Activated T-cell treated with anti-CD3 and anti-CD28 coated beads, Interleukin-2, amount 50 U/mL, for 24 hours (primary cell): ENCODE measurements at places on chromosomes 3 and 15.

- no peak for DNase-seq
Measured at GRCh38 chr3:58645726-58646125, 20.8 kb downstream of the FAM3D start.

DNA sequence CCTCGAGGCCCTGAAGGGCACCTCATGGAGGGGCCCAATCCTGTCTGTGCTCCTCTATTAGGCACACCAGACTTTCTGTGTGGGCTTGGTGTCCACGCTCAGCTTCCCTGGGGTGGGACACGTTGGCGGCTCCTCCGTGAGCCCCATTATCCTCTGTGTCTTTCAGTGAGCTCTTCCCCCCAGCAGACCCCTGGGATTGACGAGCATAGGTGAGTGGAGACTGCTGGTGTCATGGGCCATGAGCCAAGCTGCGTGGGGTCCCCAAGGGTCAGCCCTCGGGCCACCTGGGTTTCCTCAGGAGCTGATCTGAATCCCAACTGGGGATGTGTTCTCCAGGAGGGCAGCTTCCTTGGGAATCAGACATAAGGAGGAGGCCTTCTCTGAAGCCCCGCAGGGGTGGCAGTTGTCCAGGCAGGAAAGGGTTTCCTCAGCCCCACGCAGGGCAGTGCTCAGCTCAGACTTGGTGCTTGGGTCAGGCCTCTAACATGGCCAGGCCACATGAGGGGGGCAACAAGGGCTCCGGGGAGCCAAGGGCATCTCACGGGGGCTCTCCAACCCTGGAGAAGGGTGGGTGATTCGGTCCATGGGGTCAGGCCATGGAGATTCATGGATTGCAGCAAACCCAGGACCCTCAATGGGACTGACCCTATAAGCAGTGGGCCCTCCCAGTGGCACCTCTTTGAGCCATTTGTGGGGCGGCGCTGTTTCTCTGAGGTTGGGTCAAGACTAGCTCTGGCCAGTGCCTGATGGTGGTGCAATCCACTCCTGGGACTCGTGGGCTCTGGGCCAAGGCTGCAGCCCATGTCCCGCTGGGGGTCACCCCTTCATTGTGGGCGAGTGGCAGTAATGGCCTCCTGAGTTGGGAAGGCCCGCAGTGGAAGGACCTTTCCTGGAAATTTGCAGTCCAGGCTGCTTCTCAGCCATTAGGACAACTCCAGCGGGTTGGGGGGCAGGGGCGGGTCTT lies 222.5 kb downstream of the SNRPN start:
- DNase-seq, result peak; percentile 15

GRCh38 chr3:66588340-66588847 lies 87.6 kb upstream of the LRIG1 start:
- no peak for DNase-seq

DNA sequence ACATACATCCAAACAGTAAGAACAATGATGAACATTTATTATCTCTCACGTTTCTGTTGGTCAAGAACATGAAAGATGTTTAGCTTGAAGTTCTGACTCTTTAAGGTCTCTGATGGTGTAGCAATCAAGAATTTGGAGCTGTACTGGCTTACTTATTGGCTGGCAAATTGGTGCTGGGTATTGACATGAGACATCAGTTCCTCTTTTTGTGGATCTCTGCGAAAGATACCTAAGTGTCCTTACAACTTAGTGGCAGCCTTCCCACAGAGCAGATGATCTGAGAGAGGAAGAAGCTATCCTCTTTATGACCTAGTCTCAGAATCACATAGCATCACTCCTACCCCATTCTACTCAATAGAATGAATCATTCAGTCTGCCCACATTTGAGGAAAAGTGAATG lies 309.8 kb upstream of the DCBLD2 start:
- DNase-seq, result no peak

- no peak for DNase-seq
Measured at GRCh38 chr3:119809249-119810017, 27.5 kb downstream of the NR1I2 start.

DNA sequence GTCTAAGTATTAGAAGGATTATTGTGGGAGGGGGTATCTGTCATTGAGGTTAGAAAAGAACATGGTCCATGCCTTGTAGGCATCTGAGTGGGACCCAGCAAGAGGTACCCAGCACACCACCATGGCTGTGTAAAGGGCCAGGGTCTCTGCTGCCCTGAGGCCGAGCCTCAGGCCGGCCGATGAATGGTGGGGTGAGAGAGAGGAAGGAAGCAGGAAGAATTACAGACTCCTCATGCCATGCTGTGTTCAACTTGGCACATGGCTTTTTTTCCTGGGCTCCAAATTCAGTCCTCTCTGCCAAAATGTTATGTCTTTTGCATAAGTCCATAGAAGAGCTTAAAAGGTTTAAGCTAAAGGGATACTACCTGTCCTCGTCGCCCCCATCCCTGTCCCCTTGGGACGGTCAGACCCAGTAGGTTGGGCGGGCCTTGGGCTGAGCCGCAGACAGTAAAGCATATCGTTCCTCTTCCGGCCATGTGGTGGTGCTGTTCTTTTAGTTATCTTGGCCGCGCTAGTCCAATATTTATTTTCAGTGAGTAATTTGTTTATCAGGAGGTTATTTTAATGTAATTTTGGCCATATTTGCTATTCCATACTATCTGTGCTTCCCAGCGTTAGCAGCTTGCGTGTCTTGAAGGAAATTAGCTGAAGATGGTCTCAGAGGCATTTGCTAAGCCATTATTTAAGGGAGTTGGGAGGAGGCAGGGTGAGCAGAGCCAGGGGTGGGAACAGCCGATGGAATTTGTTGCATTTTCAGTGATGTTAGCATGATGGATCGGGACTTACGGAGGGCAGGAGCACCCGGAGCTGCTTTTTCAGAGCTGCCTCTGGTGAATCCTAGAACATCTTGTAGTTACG lies 152.4 kb downstream of the AGBL1 start:
- peak; percentile 38 for DNase-seq

DNA sequence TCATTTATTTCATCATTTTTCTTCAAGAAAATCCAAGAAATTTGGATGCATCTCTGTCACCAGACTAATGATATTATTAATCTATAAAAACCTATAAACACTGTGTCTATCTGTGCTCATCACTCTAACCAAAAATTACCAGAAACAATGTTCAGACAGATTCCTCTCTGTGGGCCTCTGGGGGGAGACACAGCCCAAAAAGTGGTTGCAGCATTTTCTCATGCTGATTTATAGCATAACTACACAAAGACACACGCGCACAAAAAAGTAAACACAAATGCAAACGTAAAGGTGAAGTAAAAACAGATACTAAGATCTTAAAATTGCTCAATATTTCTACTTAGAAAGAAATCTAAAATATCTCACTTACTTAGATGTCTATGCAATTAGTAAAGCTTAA lies 976.0 kb downstream of the GBE1 start:
- no peak for DNase-seq

DNA sequence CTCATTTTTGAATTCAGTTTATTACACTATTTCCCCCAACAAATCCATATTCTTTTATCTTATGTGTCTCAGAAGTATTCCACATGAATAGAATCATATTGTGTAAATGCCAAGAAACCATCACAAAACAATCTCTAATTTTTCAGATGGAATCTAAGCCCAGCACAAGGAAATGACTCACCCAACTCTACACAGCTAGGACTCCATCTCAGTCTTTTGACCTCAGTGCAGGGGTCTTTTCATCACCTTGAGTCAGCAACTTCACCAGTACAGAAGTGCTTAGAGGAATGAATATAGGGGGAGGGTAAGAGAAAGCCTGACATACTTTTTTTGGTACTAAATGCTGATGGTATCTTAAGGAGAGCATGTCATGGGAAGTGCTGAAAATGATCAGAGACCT lies 169.3 kb upstream of the LRRN1 start:
- DNase-seq, result no peak

- DNase-seq, result no peak
Measured at GRCh38 chr15:39330061-39330460, 250.8 kb upstream of the THBS1 start.

GRCh38 chr3:150639262-150639661 lies 36.1 kb downstream of the SELENOT start:
- DNase-seq, result no peak

- DNase-seq, result no peak
Measured at GRCh38 chr3:193797566-193797965, 204.6 kb downstream of the OPA1 start.

- DNase-seq, result no peak
Measured at GRCh38 chr3:178385280-178385952, 150.8 kb upstream of the KCNMB2 start.

DNA sequence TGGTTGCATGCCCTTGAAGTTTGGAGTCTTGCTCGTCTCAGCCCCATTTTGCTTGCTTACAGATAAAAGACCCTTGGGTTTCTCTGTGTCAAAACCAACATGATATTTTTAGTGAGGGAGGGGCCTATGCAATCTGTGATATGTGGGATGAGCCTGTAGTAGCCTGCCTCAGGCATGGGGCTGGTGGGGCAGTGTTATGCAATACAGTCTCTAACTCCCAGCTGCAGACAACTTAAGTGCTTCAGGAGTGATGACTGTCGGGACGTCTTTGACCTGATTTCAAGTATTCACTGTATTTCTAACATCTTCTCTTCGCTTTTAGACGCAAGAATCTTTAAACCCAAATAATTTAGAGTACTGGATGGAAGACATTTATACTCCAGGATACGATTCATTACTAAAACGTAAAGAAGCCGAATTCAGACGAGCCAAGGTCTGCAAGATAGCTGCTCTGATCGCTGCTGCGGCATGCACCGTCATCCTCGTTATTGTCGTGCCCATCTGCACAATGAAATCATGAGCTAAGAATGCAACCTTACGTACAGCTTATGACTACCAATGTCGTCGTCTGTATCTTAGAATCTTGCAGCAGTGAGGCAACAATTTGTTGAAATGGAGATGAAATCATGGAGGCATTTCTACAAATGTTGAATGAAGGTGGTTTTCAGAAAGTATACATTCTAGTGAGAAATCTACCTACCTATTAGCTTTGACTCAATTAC lies 35.9 kb downstream of the MINAR1 start:
- no peak for DNase-seq

- DNase-seq, result no peak
Measured at GRCh38 chr3:172159962-172160538, 120.7 kb downstream of the FNDC3B start.

GRCh38 chr3:133838916-133839800 lies 33.5 kb downstream of the SRPRB start:
- DNase-seq, result no peak

GRCh38 chr3:136070953-136071949 lies 105.7 kb downstream of the PPP2R3A start:
- DNase-seq, result no peak

DNA sequence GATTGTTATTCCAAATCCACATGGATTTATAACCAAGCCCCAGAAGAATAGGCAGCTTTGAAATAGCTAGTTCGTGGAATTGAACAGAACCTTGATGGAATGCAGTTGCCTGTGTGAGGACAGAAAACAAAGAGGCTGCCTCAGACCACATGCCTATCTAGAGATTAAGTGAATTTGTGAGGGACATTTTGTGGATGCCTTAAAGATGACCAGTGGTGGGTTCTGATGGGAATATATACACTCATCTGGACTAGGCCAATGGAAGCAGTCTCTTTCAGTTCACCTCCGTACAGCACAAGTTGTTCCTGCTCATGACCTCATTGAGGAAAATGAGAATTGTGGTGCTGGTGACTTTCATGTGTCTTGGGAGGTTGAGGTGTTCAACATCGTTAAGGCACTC lies 63.2 kb upstream of the PYDC2 start:
- DNase-seq, result no peak

DNA sequence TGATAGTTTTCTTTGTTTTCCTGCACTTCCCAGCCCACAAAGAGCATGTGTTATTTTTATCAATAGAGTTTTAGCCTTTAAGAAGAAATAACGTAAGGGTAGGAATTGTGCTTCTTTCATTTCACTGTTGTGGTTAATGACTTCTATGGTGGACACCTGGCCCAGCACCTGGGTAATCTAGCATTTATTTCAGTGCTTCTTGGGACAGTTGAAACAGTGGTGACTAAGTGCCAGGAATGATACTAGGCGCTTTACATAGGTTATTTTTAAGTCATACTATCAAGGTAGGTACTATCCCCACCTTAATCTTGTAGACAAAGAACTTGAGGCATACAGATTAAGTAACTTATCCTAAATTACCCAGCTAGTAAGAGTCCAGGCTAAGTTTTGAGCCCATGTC lies 243.8 kb downstream of the SOX2 start:
- no peak for DNase-seq

DNA sequence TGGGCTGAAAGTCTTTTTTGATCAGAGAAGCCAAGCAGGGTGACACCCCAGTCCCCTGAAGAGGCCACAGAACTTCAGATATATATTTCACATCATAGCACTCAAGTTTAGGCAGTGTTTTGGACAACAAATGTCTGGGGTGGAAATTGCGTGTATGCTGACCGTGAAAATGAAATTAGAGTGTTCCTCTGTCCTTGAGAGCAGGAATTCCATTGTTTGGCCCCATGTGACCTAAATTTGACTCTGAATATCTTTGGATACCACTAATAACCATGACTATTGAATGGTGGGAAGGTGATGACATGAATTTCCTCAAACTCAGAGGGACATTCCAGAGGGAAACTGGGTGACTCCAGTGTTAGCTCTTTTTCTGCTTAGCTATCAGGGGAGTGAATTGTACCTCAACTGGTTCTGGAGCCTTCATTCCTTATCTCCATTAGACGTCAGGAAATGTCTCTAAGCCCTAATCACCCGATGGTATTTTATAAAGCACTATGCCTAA lies 263.5 kb upstream of the RASGRP1 start:
- no peak for DNase-seq

DNA sequence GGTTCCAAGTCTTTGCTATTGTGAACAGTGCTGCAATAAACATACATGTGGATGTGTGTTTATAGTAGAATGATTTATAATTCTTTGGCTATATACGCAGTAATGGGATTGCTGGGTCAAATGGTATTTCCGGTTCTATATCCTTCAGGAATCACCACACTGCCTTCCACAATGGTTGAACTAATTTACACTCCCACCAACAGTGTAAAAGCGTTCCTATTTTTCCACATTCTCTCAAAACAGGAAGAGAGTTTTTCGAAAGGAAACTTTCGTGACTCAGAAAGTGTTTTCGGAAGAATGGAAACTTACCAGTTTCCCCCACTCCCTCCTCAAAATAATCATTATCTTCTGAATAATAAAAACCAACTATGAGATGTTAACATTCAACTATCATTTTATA lies 205.8 kb downstream of the ALCAM start:
- DNase-seq, result no peak
